Bladder microvascular endothelial cell (primary cell): ENCODE measurements at places on chromosomes 3 and 15. TPM values are rescaled to one million over a fixed set of nuclear protein-coding genes. Genes with fewer than 3 reads are reported as not detected.

The RPL29 gene
- total RNA-seq, result 529 and 935 TPM in 2 replicates

The TRPM1 gene
- 0.06 and 0.81 TPM in 2 replicates for total RNA-seq

The CHRNA7 gene
- 0.81 and 1.1 TPM in 2 replicates for total RNA-seq

The FGF12 gene
- 1.6 and 2.9 TPM in 2 replicates for total RNA-seq

The REC114 gene
- not detected in 2 replicates for total RNA-seq
